H9 (cell line): ENCODE measurements at places on chromosomes 3 and 15. TPM values are rescaled to one million over a fixed set of nuclear protein-coding genes. Genes with fewer than 3 reads are reported as not detected.

Gene DCP1A
- total RNA-seq = 17.2 and 17.8 TPM in 2 replicates

Gene EBLN2
- 4.4 and 6.1 TPM in 2 replicates for total RNA-seq

Gene CRYGS
- total RNA-seq = 0.83 and 1.0 TPM in 2 replicates

Gene SERPINI2
- total RNA-seq = 0.22 TPM in 1 of 2 replicates, not detected in the other

Gene SEC62
- total RNA-seq = 90.3 and 98.7 TPM in 2 replicates

- H3K4me1 ChIP-seq = no peaks in the 10 kb centered on the region
- H3K27ac ChIP-seq = no peak overlapping the region
- no peaks in the 10 kb centered on the region for H3K27me3 ChIP-seq
- no peak overlapping the region for H3K4me3 ChIP-seq
Observed at GRCh38 chr3:130457671-130458070, 59.3 kb upstream of the COL6A6 start.

GRCh38 chr3:117892431-117892841 is 1142.2 kb downstream of the IGSF11 start:
- no peak for DNase-seq
- no peaks in the 10 kb centered on the region; the same call in 1 of the 2 replicates for H3K4me1 ChIP-seq
- H3K27ac ChIP-seq = no peak overlapping the region

DNA sequence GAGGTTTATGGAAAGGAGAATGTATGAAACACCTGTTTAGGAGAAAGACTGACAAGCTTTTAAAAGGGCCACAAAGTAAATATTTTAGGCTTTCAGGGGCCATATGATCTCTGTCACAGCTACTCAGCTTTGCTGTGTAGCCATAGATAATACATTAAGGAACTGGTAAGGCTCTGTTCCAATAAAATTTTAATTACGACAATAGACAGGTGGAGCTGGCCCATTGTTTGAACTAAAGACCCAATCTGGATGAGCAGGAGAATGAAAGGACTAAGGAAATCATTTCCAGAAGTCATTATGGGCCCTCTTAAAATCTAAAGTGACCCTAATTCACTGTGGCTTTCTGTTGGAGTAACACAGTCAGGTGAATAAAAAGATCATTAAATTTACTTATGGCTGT is 48.5 kb upstream of the SLC12A8 start:
- peaks cover 17% of the 10 kb centered on the region for H3K36me3 ChIP-seq
- H3K27me3 ChIP-seq = no peaks in the 10 kb centered on the region
- no peak overlapping the region for H3K4me3 ChIP-seq
- no peak for DNase-seq
- no peak overlapping the region for H3K27ac ChIP-seq
- no peaks in the 10 kb centered on the region for H3K4me1 ChIP-seq

- no peak overlapping the region for H3K4me3 ChIP-seq
- no peak overlapping the region for H3K27ac ChIP-seq
- H3K27me3 ChIP-seq = no peaks in the 10 kb centered on the region
- DNase-seq = no peak
- H3K36me3 ChIP-seq = no peaks in the 10 kb centered on the region
- no peaks in the 10 kb centered on the region for H3K4me1 ChIP-seq
Observed at GRCh38 chr15:71564217-71564616, 246.1 kb upstream of the NR2E3 start.

- no peaks in the 10 kb centered on the region for H3K36me3 ChIP-seq
- H3K4me3 ChIP-seq = no peak overlapping the region
- no peaks in the 10 kb centered on the region for H3K4me1 ChIP-seq
- no peak overlapping the region for H3K27ac ChIP-seq
- DNase-seq = no peak
- H3K27me3 ChIP-seq = no peaks in the 10 kb centered on the region
Observed at GRCh38 chr3:23726811-23727548, 78.8 kb upstream of the UBE2E1 start.

DNA sequence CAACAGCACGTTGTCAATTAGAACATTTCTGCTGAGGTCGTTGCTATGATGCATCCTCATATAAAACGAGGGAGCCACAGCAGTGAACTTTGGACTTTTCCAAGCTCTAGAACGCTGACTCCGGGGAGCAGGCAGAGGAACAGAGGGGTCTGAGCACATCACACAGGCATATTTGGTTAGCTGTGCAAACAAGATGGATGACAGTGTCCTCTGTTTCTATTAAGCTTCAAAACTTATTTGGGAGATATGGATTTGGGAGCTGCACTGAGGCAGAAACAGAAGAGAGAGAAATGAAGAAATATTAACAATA is 278.0 kb upstream of the TBL1XR1 start:
- H3K4me3 ChIP-seq = no peak overlapping the region
- no peaks in the 10 kb centered on the region for H3K4me1 ChIP-seq
- H3K36me3 ChIP-seq = no peaks in the 10 kb centered on the region
- DNase-seq = no peak
- H3K27me3 ChIP-seq = no peaks in the 10 kb centered on the region

DNA sequence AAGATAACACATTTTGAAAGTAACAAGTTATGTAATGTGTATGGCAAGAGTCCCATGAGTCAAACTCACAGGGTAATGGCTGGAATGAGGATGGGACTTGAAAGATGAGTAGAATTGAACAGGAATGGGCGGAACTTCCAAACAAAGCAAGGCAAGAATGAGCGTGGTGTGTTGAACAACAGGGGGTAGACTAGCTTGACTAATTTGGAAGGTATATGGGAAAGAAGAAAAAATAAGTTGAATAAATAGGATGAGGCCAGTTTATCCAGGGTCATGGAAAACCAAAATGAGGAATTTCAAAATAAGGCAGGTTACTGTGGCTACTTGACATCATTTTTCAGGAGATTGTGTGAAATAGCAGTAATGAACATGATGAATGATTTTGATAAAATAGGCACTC is 2.5 kb upstream of the DPH6 start:
- H3K27me3 ChIP-seq = no peaks in the 10 kb centered on the region
- peaks cover 3% of the 10 kb centered on the region; the same call in 2 of the 3 replicates for H3K36me3 ChIP-seq
- DNase-seq = peak; percentile 51
- peak overlapping the region; percentile 78 for H3K27ac ChIP-seq
- H3K4me3 ChIP-seq = peak overlapping the region; percentile 85
- H3K4me1 ChIP-seq = peaks cover 11% of the 10 kb centered on the region; the same call in 1 of the 2 replicates

DNA sequence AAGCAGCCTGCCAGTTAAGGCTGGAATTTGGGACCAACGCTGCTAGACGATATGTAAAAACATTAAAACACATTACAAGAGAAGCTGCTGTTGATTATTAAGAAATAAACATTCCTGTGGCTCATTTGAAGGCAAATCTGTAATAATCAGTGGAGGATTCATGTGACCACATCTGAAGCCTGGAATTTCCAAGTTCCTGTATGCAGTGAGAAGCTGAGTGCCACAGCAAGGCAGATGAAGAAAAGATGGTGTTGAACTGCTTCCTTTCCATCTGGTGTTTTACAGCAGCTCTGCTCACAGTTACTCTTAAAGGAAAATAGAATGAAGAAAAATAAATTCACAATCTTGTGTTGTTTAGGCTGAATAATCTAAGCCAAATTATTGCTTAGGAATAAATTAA is 139.3 kb upstream of the ROBO2 start:
- H3K4me3 ChIP-seq = no peak overlapping the region
- H3K27ac ChIP-seq = no peak overlapping the region
- no peaks in the 10 kb centered on the region for H3K4me1 ChIP-seq
- DNase-seq = no peak
- no peaks in the 10 kb centered on the region for H3K27me3 ChIP-seq

DNA sequence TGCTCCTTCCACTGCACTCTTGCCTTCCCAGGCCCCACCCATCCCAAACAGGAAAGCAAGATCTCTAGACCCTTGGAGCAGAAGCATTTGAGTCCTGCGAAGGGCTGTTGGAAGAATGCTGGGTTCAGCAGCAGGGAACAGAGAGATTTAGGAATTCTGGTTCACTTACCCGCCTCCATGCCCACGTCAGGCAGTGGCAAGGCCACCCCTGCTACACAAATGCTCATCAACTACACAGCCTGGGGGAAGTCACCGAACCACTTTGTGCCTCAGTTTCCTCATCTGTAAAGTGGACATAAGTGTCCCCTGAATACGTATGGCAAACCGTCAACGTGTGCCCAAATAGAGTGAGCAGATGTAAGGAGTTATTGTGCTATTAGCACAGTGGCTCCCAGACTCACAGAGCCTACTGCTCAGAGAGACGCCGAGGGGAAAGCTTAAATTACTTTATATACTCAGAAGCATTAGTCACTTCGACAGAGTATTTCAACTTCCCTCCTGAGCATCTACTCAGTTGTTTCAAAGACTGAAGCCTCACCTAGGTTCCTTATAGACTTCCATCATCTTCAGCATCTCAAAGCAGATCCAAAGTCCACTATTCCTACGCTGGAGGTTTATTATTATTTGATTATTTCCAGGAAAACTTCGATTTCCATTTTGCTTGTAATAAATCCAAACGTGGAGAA is 905 bp downstream of the HOMER2 start:
- no peaks in the 10 kb centered on the region for H3K4me1 ChIP-seq
- H3K27ac ChIP-seq = no peak overlapping the region
- H3K4me3 ChIP-seq = no peak overlapping the region
- no peak for DNase-seq
- no peaks in the 10 kb centered on the region for H3K36me3 ChIP-seq

GRCh38 chr15:66153549-66154415 is 99.8 kb downstream of the MEGF11 start:
- no peak for DNase-seq
- H3K27ac ChIP-seq = no peak overlapping the region
- H3K4me1 ChIP-seq = no peaks in the 10 kb centered on the region
- no peak overlapping the region for H3K4me3 ChIP-seq
- no peaks in the 10 kb centered on the region; the same call in 1 of the 3 replicates for H3K36me3 ChIP-seq
- no peaks in the 10 kb centered on the region for H3K27me3 ChIP-seq

GRCh38 chr3:183148056-183148455 is 14.5 kb downstream of the LAMP3 start:
- H3K36me3 ChIP-seq = no peaks in the 10 kb centered on the region
- no peak for DNase-seq
- no peak overlapping the region for H3K27ac ChIP-seq

DNA sequence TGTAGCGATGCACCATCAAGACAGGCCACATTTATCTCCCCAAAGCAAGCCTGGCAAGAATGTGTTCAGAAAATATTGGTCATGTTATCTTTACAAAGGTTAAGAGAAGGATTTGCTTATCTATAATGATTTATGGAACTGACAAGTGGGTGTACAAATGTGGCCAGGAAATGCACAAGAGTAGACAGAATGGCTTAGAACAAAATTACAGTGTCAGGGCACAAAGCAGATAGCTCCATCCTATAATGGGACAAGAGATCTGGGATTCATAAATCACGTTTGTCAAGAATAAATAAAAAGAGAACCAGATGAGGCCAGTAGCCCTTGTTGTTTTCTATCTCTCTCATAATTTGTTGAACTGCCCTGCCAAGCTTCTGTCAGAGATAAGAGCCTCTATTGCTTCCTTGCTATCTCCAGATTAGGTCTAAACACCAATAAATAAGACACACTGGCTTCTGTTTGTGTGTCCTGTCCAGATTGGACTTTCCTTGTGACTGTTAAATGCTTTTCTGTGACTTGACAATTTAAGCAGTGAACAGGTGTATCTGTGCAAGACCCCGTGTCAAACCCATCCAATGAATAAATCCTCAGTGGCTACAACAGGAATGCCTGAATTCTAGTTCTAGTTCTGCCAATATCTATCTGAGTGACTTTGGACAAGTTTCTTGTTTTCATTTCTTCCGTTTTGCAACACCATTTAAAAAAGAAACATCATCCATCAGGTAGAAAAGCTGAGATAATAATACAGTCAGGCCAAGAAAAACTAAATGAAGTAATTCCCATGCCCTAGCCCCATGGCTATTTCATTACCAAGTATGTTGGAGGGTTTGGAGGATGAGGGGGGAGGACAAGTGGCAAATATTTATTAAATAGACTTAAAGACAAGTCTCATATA is 157.2 kb downstream of the DCLK3 start:
- no peak overlapping the region for H3K27ac ChIP-seq
- H3K36me3 ChIP-seq = no peaks in the 10 kb centered on the region
- H3K4me1 ChIP-seq = no peaks in the 10 kb centered on the region
- no peak for DNase-seq
- H3K27me3 ChIP-seq = no peaks in the 10 kb centered on the region
- H3K4me3 ChIP-seq = no peak overlapping the region
